ENCODE measurements at places on chromosomes 4 and X. TPM values are rescaled to one million over a fixed set of nuclear protein-coding genes. Genes with fewer than 3 reads are reported as not detected.

- DNase-seq = peak; percentile 40
These were observed 605.9 kb upstream of the DIPK2B start for GRCh38 chrX:45806410-45807121.

DNA sequence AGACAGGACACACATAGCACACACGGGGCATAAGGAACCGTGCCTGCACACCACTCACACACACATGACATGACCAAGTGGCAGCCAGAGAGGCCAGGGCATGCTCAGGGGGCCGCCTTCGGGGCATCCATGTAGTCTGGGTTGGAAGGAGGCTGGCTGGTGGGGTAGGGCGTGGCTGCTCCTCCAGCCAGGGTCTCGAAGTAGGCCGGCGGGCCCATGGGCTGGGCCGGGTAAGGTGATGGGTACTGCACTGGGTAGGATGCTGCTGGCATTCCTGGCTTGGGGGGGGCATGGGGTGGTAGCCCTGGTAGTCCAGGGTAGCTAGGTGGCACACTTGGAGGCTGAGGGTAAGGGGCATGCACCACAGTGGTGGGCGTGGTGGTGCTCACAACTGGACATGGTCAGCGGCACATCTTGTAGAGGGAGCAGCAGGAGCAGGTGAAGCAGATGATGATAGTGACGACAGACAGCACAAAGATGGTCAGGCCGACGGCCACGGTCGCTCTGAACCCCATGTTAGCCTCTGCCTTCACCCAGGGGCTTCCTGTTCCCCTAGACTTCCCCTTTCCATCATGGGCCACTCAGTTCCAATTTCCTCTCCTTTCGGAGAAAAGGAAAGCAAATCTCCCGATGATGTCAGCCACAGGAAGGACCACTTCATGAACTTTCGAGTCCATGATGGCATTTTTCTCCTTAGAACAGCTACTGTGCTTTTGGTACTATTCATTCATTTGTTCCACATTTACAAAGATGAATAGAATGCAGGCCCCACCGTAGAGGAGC lies 10.9 kb upstream of the DDX3X start:
- DNase-seq = no peak

- no peak for DNase-seq
These were observed 1030.7 kb downstream of the GLUD2 start for GRCh38 chrX:122078079-122078478.

GRCh38 chrX:13906093-13906492 lies 89.2 kb upstream of the GPM6B start:
- peak; percentile 67 for DNase-seq

GRCh38 chrX:68307769-68308168 lies 125.5 kb downstream of the OPHN1 start:
- DNase-seq = peak; percentile 73

GRCh38 chr4:26372525-26373172 lies 51.8 kb downstream of the RBPJ start:
- DNase-seq = peak; percentile 63

- no peak for DNase-seq
These were observed 17.4 kb downstream of the ARHGAP24 start for GRCh38 chr4:85492336-85492735.

- peak; percentile 24 for DNase-seq
These were observed 4.4 kb downstream of the LSM6 start for GRCh38 chr4:146179784-146180370.

- DNase-seq = no peak
These were observed 150.9 kb downstream of the SPRY1 start for GRCh38 chr4:123547216-123548165.

DNA sequence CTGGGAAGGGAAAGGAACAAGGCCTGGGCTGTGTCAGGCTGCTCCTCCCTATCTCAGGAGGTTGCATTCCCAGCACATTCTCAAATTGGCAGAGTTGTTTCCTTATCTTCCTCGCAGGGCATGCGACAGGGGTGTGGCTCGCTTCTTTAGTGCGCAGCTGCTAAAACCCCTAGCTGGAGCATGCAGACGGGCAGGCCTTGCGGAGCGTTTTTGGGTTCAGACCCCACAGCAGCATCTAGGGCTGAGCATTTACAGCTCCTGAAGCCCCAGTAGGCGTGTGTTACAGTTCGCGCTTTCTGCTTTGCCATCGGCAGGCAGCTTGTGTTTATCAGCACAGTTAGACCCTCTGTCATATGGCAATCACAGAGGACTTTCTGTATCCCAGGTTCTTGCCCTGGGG lies 392.4 kb downstream of the TECRL start:
- DNase-seq = no peak

GRCh38 chr4:139685180-139685579 lies 19.6 kb downstream of the MGST2 start:
- no peak for DNase-seq

DNA sequence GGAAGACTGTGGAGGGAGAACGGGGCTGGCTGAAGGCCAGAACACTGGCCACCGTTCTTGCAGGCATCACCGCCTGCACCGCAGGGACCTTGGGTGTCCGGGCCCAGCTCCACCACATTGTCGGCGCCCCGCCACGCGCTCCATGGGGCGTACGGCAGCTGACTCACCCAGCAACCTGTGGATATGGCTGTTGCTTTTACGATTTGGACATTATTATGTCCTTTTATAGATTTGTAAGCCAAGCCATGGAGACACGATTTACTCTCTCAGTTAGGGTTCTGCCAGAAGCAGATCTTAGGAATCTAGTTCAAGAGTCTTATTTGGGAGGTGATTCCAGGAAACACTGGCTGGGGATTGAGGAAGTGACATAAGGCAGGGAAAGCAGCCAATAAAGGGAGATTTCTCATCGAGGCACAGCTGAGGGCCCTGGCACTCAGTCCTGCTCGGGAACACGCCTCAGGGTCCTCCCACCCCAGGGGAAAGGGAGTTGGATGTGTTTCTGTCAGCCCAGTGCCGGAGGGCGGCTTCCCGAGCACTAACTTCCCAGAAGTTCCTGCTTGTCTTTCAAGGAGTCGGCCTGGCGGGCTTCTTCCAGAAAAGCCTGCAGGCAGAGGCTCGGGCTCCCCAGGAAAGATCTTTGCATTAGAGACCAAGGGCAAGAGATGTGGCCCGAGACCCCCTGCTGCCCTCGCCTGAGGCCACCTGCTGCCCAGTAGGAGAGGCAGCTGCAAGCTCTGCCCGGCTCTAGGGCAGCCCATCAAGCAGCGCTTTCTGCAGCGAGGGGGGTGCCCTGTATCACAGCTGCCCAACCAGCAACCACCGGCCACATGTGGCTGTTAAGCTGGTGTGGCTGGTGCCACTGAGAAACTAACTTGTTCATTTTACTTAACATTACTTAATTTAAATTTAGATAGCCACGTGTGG lies 52.9 kb downstream of the CRMP1 start:
- no peak for DNase-seq

MID1 gene
- total RNA-seq = 41.2 TPM

RAI2 gene
- 1.1 TPM for total RNA-seq

CITED1 gene
- total RNA-seq = 2.2 TPM

ARHGAP4 gene
- total RNA-seq = 20.5 TPM

AFM gene
- total RNA-seq = not detected

LONRF3 gene
- total RNA-seq = 0.09 TPM

MAGEA12 gene
- total RNA-seq = not detected

TGIF2LX gene
- not detected for total RNA-seq
